ENCODE measurements at places on chromosomes 1 and 21. TPM values are rescaled to one million over a fixed set of nuclear protein-coding genes. Genes with fewer than 3 reads are reported as not detected.

The FCN3 gene
- total RNA-seq: not detected

The SPRR4 gene
- not detected for total RNA-seq

The PDPN gene
- total RNA-seq: not detected

The ANKRD45 gene
- total RNA-seq: 0.14 TPM

The GBP1 gene
- total RNA-seq: 0.07 TPM

The OLIG2 gene
- not detected for total RNA-seq

The UBE2U gene
- not detected for total RNA-seq

The RHBDL2 gene
- 2.7 TPM for total RNA-seq

The DMRTA2 gene
- 0.15 TPM for total RNA-seq

The CYP4A11 gene
- not detected for total RNA-seq

The CCDC17 gene
- total RNA-seq: 0.45 TPM

The LIN28A gene
- not detected for total RNA-seq

The LCE1A gene
- not detected for total RNA-seq

The DRAXIN gene
- 0.17 TPM for total RNA-seq

The NR1I3 gene
- total RNA-seq: not detected

The PIK3CD gene
- total RNA-seq: 10.6 TPM

The LCE2B gene
- total RNA-seq: not detected

The AMIGO1 gene
- 1.2 TPM for total RNA-seq

The RASSF5 gene
- total RNA-seq: 1.6 TPM

The CTNNBIP1 gene
- 9.4 TPM for total RNA-seq

The OR2T33 gene
- not detected for total RNA-seq

The EVA1C gene
- total RNA-seq: 36.8 TPM

Measured in A549 treated with DMSO at 1 μM for 4 hours (cell line).